Fibroblast of skin of right quadriceps (primary cell): ENCODE measurements at places on chromosomes 13 and 19.

DNA sequence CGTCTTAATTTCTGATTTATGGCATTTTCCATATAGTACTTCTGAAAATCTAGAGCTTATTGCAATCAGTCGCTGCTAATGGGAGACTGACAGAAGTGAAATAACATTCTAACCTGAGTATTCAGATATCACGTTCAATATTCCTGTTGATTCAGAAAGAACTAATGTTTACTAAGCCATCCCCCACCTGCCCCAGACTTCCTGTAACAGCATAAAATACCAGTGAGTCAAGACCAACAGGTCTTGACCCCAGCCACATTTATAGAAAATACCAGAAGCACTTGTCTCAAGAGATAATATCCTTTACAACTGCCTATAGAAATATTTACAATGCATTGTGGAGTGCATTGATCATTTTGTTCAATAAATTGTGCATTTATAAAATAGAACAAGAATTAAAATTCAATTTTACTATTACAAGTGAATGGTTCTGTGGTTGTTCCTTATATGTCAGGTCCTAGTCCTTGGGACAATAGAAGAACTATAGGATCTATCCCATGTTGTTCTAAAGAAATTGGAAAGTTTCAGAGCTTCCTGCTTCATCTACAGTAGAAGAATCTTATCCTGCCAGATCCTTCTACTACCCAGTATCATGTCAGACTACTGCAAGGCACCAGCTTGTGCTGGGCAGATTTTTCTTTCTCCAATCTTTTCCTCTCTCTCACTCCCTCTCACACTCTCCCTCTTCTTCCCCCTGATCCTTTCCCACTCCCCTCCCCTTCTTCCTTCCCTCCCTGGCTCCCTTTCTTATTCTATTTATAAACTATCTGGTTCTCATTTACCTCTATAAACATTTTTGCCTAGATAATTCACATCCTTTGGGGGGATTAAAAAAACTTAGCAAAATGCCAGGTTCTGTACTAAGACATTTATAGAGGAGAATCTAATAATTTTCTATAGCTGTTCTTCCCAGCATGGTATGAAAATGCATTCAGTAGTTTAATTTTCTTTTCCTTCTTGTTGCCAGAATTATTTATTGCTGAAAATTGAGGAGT is 629.9 kb downstream of the DIAPH3 start:
- peak; percentile 5 for DNase-seq

GRCh38 chr13:106612688-106613087 is 44.8 kb upstream of the ARGLU1 start:
- peak; percentile 49 for DNase-seq

- no peak for DNase-seq
These were observed at the start of gene HPN for GRCh38 chr19:35041548-35042055. Gene HPN (plus strand): TSS chr19:35041721. CDS start chr19:35042507, 786 bp downstream.

- DNase-seq = no peak
These were observed 56.4 kb downstream of the CYSLTR2 start for GRCh38 chr13:48710160-48710559.

GRCh38 chr19:46840498-46840942 is 10.1 kb downstream of the AP2S1 start:
- DNase-seq = peak; percentile 77
